Activated CD4-positive, CD25-positive, alpha-beta regulatory T cell (primary cell): ENCODE measurements at places on chromosomes 2 and 18.

DNA sequence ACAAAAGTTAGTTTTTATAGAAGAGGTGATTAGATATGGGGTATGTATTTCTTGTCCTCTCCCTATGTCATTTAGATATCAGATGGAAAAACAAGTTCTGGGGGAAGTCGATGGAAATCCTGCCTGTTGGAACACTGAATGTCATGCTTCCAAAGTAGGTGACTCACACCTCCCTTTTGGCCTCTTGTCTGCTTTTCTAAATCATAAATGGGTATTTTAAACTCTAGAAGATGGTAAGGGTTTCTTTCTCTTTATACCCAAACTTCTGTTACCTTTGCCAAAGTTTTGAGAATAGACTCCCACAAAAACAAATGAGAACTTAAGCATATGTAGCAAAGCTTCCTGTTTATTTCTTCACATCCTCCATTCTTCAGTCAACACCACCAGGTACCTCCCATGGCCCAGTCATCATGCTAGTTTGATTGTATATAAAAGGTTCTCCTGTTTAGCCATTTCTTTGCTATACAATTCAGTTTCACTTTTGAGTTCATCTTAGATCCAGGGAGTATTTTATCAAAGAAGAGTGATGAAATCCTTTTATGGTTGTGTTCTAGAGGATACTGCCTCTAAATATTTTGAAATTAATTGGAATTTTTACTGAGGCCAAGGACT, 63.9 kb downstream of the PRKRA start:
- DNase-seq = no peak

- DNase-seq = no peak
Measured at GRCh38 chr2:217887841-217888701, 114.7 kb downstream of the TNS1 start.

- no peak for DNase-seq
Measured at GRCh38 chr2:188220535-188220934, 71.1 kb upstream of the GULP1 start.

GRCh38 chr2:20456636-20457426, 10.0 kb downstream of the RHOB start:
- DNase-seq = no peak

DNA sequence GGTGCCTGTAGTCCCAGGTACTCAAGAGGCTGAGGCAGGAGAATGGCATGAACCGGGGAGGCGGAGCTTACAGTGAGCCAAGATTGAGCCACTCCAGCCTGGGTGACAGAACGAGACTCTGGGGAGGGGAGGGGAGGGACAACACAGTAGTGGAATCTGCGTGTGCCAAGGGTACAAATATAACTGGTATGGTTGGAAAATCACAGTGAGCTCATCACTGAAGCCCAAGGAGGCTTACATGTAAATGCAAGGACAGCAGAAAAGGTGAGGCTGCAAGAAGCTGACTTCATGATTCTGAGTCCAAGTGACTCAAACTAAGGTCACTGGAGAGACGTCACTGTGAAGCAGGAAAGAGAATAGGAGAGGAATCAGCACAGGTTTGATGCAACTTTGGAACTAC, 9.2 kb downstream of the SEPTIN10 start:
- no peak for DNase-seq

DNA sequence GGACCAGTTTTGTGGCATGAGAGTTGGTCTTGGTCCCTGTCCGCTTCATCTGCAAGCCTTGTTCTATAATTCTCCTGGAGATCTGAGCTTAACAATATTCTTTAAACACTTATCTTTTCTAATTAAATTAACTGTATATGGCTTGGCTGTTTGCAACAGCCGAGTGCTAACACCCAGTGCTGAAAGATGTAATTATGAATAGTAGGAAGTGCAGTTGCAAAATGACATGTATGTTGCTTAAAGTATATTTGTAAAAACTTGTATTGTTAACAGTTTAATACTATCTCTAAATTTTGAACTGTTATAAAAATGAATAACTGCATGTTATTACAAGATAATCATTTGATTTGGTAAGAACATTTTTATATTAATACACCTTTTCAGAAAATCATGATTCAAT, 45.1 kb downstream of the CCDC102B start:
- no peak for DNase-seq

DNA sequence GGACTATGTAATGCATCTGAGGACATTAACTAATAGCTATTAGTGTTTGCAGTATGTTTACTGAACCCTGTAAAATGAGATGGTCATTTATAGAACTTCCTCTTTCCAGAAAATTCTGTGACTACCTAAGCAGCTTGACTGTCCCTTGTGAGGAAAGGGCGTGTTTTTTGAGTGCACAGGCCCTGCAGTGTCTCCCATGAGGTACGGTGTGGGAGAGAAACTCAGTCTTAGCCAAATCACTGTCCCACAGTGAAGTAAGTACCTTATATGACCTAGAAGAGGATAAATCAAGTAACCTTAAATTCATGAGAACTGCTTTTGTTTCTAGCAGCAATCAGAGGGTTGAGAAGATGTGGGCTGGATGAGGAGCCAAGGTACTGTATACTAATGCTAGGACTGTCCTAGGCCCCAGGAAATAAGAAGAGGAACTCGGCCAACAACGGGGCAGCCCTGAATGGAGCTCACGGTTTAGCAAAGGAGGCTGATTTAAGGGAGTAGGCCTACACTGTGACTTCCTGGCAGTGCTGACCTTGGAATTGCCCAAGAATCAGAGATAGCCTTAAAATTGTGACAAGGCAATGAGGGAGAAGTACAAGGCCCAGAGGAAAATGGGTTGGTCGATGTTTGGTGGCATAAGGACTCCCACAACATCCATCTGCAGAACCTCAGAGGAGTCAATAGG, 103.5 kb upstream of the CTAGE1 start:
- no peak for DNase-seq

GRCh38 chr18:38301621-38302020, 736.0 kb upstream of the CELF4 start:
- no peak for DNase-seq

DNA sequence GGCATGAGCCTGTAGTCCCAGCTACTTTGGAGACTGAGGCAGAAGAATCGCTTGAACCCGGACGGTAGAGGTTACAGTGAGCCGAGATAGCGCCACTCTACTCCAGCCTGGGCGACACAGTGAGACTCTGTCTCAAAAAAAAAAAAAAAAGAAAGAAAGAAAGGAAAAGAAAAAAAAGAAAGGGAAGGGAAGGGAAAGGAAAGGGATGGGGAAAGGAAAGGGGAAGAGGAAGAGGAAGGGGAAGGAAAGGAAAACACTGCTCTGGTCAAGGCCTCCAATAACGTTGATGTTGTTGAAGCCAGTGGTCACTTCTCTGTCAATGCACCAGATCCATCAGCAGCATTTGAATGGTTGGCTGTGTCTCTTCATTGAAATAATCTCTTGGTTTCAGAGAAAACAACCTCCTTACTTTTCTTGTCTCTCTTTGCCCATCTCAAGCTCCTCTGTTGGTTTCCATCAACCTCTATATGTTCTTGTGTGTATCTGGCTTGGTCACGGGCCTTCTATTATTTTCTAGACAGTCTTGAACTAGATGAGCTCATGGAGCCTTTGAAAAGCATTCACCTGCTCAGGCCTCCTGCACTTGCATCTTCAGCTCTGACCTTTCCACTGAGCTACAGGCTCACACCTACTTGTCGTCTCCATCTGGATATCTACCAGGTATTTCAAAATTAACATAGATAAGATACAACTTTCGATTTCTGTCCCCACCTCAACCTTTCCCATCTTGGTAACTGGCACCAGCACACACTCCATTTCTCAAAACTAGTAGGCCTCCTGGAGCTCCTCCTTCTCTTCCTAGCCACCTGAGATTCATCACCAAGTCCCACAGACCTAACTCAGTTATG, 69.4 kb upstream of the LAPTM4A start:
- DNase-seq = no peak

DNA sequence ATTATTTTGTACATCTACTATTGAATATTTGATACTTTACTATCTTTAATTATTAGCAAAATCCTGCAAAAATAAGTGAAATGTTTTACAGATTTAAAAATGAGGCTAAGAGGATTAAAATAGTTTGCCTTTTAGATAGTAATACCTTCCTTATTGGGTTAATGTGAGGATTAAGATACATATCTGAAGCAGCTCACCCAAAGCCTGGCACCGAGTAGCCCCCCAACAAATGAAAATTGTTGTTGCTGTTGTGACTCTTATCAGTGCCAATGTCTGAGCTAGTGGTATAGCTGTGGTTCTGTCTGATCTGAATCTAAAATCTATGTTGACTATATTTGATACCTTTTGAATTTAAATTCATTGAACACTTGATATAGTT, 34.6 kb downstream of the GULP1 start:
- DNase-seq = no peak

DNA sequence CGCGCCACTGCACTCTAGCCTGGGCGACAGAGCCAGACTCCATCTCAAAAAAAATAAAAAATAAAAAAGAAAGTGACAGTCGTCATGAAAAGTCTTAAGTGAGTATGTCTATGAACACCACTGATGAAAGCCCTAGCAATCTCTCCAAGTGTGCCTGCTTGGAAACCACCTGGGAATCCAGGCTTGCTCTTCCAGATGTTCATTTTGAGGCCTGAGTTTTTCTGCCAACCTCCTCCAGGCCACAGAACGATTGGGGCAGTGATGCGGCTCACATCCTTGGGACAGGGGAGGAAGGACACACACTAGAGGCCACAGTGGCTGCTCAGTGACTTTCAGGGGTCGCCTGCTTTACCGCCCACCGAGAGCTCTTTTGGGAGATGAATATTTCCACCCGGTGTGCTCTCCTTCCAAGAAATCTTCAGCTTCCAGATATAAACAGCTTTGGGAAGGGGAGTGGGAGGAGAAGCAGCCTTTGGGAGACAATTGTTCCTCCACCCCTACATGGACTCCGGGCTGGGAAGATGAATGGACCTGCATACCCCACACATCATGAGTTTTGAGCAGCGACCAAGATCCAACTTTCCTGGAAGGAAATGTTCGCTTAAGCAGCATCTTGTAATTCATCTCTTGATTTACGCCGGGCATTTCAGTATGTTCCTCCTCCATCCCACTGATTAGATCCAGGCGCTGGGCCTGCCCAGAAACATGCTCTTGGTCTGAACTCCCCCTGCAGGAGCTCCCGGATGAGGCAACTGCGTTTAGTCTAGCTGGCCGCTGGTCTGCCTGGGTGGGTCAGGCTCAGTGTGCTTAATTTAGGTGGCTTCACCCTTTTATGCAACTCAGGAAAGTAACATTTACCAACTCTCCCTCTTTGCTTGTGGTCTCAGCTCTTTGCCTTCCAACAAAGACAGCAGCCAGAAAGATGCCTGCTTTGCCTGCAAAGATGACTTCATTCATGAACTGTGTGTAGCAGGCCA, 6.2 kb upstream of the ARMC9 start:
- no peak for DNase-seq

GRCh38 chr18:63374540-63374939, 7.5 kb upstream of the KDSR start:
- DNase-seq = no peak
